Stimulated activated CD4-positive, alpha-beta T cell treated with anti-CD3 and anti-CD28 coated beads, Interleukin-1b, Interleukin-23, amount 100 ng/mL, for 48 hours (primary cell): ENCODE measurements at places on chromosomes 4 and X.

GRCh38 chrX:154734061-154734781 is 16.7 kb downstream of the GAB3 start:
- DNase-seq, result no peak

DNA sequence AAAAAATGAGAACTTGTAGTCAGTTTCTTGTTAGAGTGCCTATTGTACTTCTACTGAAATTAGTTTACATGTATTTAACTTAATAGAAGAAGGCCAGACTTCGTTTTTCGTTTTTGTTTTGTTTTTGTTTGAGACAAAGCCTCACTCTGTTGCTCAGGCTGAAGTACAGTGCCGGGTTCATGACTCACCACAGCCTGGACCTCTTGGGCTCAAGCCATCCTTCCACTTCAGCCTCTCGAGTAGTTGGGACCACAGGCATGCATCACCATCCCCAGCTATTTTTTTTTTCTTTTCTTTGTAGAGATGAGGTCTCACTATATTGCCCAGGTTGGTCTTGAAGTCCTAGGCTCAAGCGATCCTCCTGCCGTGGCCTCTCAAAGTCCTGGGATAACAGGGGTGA is 793.9 kb downstream of the ADGRL3 start:
- DNase-seq, result no peak

GRCh38 chrX:84133023-84133422 is 55.0 kb downstream of the RPS6KA6 start:
- DNase-seq, result no peak

GRCh38 chr4:78056265-78057129 is 626 bp upstream of the FRAS1 start:
- peak; percentile 30 for DNase-seq

DNA sequence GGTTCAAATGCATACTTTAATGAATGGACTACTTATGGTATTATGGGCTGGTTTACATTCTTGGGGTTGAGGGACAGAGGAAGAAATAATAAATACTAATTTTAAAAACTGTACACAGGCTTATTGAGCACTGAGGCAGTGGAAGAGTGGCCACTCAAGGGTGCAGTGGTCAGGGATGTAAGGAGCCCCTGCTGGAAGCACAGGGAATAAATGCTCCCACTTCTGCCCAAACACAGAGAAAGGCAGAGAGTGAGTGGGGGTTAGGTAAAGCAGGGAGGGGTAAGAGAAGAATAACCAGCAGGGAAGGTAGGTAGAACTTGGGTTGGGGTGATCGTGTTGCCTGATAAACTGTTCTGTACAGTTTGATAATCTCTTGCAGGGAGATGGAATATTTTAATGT is 60.0 kb downstream of the GAB1 start:
- DNase-seq, result no peak

GRCh38 chrX:153504445-153505016 is 9.8 kb downstream of the BGN start:
- no peak for DNase-seq

GRCh38 chrX:10936976-10937375 is 174.2 kb upstream of the HCCS start:
- DNase-seq, result no peak

DNA sequence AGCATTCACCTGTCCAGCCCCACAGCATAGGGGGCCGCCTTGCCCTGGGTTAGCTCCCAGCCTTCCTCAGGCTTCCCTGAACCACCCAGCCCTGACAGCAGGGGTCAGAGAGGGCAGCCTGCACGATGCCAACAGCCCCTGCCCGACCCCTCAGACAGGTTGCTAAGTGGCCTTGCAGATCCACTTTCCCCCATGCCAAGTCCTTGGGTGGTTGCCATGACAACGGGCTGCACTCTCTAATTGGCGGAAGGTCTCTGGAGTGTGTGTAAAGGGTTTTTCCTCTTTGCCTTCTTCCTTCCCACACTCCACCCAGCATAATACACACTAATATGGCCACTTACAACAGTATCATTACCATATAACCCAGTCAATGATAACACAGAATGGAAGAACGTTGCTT is 99.6 kb upstream of the AFAP1 start:
- DNase-seq, result no peak

- DNase-seq, result peak; percentile 89
Observed at GRCh38 chrX:47556045-47556623, 4.9 kb upstream of the ARAF start.

GRCh38 chrX:23902419-23902818 is 5.3 kb downstream of the APOO start:
- no peak for DNase-seq

GRCh38 chr4:70688795-70689231 is 481 bp downstream of the UTP3 start:
- peak; percentile 13 for DNase-seq

- no peak for DNase-seq
Observed at GRCh38 chrX:48781705-48782104, 4.7 kb upstream of the GATA1 start.

DNA sequence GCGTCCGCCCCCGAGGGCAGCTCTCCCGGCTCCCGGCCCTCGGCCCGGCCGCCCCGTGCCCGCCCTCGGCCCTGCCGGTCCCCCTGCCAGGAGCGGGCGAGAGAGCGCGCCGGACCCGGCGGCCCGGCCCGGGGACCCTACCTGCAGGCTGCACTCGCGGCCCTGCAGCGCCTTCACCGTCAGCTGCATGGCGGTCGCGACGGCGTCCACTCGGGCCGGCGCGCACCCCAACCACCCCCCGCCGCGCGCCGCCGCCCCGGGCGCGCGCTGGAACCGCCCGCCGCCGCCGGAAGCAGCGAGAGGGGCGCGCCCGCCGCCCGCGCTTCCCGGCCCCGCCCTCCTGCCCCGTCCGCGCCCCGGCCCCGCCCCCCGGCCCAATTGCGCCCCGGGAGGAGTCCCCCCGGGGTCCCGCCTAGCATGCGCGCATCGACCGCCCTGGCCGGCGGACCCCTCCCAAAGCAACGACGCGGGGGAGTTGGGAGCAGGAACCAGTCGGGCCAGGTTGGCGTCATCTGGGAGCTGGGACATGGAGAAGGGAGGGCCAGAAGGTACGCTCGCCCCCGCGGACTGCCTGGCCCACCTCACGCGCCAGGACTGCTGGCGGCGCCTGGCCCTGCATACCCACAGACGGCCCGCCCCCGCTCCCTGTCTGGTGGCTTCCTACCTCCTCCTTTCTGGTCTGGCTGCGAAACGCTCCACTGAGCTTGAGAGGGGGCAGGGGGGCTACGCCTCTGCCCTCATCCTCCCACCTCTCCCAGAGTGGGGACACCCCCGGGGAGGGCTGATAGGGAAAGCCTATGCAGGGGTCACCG is at the start of gene UBL4A:
Gene UBL4A, minus strand, starts transcription at position 220 of the 812 bp plus-strand sequence. Its CDS starts 31 bp downstream, at position 189.
- peak; percentile 21 for DNase-seq

- DNase-seq, result peak; percentile 63
Observed at GRCh38 chr4:3442959-3443749, 1.4 kb downstream of the HGFAC start.

- no peak for DNase-seq
Observed at GRCh38 chr4:40940317-40940741, 190.6 kb downstream of the NSUN7 start.

DNA sequence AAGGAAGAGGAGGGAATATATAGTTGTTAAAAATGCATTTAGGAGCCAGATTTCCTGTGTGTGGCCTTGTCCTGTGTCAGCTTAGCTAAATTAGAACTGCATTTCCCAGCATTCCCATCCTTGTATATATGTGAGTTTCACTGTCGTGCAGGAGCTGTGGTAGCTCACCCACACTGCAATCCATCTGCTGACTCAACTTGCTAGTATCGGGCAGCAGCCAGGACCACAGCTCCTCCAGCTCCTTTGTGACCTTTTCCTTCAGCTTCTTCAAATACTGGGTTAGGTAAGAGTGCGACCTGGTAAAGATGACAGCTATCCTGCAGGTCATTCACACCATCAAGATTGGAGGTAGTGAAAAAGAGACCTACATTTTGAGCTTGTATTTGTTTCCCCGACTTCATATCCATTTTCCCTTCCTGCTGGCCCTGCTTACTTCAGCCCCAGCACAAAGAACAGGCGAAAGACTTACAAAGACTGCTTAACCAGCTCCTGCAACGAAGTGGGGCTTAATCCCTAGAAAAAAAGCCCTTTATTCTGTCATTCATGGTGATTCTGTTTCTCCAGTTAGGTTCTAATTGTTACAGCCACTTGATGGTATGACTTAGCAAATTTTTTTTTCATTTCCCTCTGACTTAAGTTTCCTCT is 11.4 kb downstream of the ASIC5 start:
- DNase-seq, result no peak

- no peak for DNase-seq
Observed at GRCh38 chrX:23610495-23610894, 56.8 kb upstream of the PRDX4 start.

DNA sequence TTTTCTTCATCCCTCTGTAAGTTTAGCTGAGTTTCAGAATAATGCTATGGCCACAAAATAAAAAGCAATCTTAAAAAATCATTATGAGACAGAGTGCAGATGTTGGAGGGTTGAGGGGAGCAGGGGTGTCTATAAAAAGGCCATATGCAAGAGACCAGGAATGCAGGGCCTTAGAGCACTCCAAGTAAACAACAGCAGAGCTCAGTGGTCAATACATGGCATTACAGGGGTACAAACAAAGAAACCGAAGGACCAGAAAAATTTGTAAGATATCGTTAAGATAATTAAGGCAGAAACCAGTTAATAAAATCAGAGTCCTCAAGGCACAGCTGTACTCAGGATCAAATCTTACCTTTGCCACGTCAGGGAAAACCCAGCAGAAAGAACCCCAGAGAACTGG is 28.4 kb upstream of the NDST3 start:
- no peak for DNase-seq

DNA sequence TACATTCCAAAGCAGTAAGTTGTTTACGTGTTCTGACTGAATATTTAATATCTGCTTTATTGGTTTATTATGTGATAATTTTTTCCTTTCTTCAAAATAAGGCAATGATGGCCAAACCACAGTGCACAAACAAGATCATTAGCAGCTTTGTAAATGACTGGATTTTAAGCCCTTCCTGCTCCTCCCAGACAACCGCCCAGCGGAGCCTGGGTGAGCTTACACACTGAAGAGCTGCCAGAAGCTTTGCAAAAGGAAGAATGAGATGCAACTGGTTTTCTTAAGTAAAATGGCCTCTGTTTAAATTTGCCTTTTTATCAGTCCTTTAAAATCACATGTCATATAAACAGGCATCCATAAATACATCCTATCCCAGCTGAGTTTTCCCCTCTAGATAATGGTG is 52.2 kb downstream of the SPARCL1 start:
- no peak for DNase-seq

GRCh38 chrX:69361311-69361845 is 142.7 kb upstream of the NALF2 start:
- no peak for DNase-seq

- peak; percentile 47 for DNase-seq
Observed at GRCh38 chr4:51843309-51844152, 578 bp downstream of the DCUN1D4 start.

GRCh38 chrX:153633607-153634180 is 13.3 kb upstream of the DUSP9 start:
- no peak for DNase-seq

DNA sequence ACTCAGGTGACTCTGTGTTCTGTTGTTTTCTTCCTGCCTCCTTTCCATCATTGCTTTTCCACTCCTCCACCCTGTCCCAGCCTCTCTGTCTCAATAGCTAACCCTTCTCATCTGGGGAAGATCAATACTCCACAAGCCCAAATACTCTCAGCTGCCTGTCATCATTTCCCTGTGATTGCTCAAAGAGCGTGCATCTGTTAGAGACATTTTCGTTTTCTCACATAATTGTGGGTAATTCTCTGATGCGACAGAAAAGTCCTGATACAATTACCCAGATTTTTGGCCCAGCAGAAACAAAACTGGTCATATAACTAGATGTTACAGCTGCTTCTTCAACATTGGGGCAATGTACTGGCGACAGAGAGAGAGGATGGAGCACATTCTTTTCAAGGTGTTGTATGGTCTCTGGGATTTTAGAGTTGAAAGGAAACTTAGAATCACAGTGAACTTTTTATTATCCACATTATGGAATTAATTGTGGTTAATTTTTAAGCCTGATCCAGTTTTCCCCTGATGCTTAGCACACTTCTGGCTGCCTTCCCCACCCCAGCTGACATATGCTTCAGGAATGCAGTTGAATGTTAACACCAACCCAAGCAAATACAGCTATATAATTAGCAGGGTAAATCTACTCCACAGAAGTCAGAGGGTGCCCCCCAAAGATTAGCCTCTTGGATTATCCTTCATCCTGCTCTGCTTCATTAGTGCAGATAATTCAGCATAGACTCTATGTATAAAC is 171.4 kb upstream of the ANXA3 start:
- no peak for DNase-seq

GRCh38 chr4:10716163-10716562 is 31.6 kb upstream of the CLNK start:
- DNase-seq, result no peak

GRCh38 chrX:86121916-86122315 is 26.3 kb upstream of the DACH2 start:
- DNase-seq, result no peak
